ENCODE measurements at places on chromosomes 1 and 21.
A peak's percentile ranks its signal among the peaks of the same experiment; 100 is the strongest.

- no peak for DNase-seq
Measured at GRCh38 chr1:8597455-8597854, 220.0 kb downstream of the RERE start.

- DNase-seq, result no peak
Measured at GRCh38 chr1:232653789-232654188, 23.9 kb upstream of the SIPA1L2 start.

DNA sequence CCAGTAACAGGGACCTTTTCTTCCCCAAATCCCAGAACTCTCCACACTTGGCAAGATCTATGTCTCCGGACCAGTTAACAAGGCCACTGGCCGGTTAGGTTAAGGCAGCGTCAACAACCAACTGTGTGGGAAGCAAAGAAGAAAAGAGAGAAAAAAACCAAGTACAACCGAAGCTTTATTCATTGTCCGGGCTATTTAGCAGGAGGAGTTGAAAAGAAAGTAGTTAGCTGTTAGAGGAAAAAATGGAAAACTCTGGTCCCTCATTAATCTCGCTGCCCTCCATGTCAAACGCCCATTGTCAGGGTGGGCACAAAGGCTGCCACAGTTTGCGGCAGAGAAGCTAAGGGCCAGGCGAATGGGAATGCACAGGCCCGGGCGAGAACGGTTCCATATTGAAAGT is 49.3 kb upstream of the GRIK3 start:
- DNase-seq, result no peak

DNA sequence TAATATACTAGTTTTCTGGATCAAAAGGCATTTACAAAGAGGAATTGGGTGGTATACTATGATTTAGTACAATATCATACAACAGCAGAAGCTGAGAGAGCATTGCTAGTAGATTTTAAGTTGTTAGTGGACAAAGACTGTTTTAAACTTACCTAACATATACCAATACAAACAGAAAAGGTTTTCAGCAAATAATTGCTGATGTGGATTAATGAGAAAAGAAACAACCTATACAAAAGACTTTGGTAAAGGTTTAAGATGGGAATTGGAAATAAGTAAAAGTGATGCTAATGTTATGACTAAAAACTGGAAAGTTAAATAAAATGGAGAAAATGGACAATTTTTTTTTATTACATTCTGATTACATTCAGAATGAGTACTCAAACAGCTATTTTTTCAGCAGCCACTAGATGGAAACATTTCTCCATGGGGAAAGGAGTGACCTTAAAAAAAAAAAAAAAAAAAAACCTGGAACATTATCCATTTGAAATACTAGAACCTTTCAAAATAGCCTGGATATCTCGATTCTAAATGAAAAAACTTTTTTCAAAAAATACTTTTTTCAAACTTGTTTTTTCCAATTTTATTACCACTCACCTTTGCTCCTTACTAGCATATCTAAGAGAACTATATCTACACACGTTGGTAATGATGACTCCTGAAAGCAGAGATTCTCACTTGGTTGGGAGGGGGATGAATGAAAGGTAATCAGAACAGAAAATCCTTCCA is 55.4 kb downstream of the EPRS1 start:
- peak; percentile 61 for DNase-seq

DNA sequence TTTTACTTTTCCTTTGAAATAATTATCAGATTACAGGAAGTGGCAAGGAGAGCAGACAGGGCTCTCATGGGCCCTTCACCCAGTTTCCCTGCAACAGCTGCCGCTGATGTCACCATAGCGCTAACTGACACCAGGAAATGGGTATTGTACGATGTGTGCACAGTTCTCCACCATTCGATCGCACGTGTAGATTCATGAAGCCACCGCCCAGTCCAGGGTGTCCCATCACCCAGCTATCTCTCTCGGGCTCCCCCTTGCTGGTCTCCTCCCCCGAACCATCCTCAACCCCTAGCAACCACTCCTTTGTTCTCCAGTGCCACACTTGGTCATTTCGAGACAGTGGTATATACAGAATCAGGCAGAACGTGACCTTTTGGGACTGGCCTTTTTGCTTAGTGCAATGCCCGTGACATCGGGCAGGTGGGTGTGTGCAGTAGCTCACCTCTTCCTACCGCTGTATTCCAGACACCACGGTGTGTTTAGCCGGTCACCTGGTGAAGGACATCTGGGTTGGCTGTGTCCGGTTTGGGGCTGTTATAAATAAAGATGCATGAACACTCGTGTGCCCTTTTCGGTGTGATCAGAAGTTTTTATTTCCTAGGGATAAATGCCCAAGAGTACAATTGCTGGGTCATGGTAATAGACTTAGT is 118.4 kb downstream of the CRYAA start:
- DNase-seq, result no peak

GRCh38 chr21:38159355-38159754 is 97.4 kb upstream of the KCNJ15 start:
- peak; percentile 75 for DNase-seq

GRCh38 chr1:50488356-50488755 is 65.1 kb upstream of the DMRTA2 start:
- DNase-seq, result no peak

GRCh38 chr1:78104322-78104721 is 58.6 kb downstream of the GIPC2 start:
- DNase-seq, result no peak

Measured in mesenchymal stem cell (in vitro differentiated cells and primary cell).